ENCODE measurements at places on chromosomes 5 and 9.

DNA sequence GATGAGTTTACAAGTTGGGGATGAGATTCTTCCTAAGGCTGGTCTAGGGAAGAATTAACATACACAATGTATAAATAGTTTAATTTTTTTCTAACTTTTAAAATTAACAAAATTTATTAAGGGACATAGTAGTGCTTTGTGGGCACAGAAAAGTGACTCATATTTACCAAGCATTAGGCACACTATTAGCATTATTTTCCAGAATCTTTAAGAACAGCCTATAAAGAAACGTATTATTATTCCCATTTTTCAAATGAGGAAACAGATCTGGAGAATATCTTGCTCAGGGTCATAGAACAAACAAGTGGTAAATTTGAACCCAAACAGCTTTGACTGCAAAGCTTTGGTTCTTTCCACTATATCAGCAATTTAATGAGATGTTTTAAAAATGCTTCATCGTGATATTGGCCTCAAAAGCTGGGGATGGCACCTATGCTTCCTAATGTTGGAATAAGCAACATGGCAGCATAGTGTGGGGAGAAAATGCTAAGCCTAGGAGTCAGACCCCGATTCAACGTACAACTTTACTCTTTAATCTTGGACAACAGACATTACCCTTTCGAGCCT, 55.9 kb downstream of the ABCA1 start:
- no peak for DNase-seq
- no peaks in the 10 kb centered on the region for H3K27me3 ChIP-seq
- peaks cover 17% of the 10 kb centered on the region for H3K4me1 ChIP-seq

GRCh38 chr5:67233075-67233474, 36.5 kb upstream of the CD180 start:
- no peaks in the 10 kb centered on the region for H3K27me3 ChIP-seq
- no peak for DNase-seq
- H3K4me3 ChIP-seq: no peak overlapping the region
- no peak overlapping the region for H3K27ac ChIP-seq
- H3K4me1 ChIP-seq: no peaks in the 10 kb centered on the region

- H3K4me1 ChIP-seq: peaks cover 7% of the 10 kb centered on the region
- H3K27me3 ChIP-seq: no peaks in the 10 kb centered on the region
- no peak overlapping the region for H3K27ac ChIP-seq
- H3K4me3 ChIP-seq: no peak overlapping the region
- DNase-seq: no peak
- H3K36me3 ChIP-seq: no peaks in the 10 kb centered on the region
These were observed 25.2 kb upstream of the NREP start for GRCh38 chr5:111782216-111782615.

GRCh38 chr9:111066468-111066867, 28.2 kb upstream of the LPAR1 start:
- no peak for DNase-seq
- H3K27ac ChIP-seq: no peak overlapping the region
- H3K4me3 ChIP-seq: no peak overlapping the region

DNA sequence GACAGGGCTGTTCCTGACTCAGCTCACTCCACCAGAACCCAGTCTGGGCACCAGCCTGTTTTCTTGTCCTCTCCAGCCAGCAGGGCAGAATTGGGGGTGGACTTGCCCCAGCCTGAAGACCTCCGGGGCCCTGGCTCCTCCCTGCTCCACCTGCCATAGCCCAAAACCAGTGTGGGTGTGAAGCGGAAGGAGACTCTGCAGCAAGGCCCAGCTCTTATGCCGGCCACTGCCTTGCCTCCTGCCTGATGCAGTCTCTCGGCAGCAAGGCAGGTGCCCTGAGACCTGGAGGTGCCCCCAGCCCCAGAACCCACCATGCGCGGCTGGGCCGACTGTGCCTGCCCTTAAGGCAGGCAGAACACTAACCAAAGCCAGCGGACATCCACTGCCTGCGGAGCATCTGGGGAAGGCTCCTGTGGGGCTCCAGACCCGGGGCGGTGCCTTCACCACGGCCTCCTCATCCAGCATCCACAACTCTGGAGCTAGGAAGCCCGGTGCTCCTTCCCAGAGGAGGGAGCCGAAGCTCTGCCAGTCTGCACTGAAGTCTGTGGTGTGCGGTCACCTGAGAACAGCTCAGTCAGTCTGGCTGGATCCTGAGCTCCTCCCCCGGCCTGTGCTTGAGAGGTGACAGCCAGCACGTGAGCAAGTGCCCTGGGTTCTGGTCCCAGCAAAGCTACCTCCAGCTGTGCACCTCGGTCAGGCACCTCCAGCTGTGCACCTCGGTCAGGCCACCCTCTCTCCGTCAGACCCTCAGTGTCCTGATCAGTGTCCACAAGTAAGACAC, 116.7 kb downstream of the ADAMTS2 start:
- no peak overlapping the region for H3K27ac ChIP-seq
- no peaks in the 10 kb centered on the region for H3K36me3 ChIP-seq
- no peaks in the 10 kb centered on the region for H3K4me1 ChIP-seq
- H3K4me3 ChIP-seq: no peak overlapping the region

GRCh38 chr5:21783074-21783679, 1070.0 kb downstream of the CDH12 start:
- H3K27ac ChIP-seq: no peak overlapping the region
- DNase-seq: no peak
- no peak overlapping the region for H3K4me3 ChIP-seq
- H3K27me3 ChIP-seq: no peaks in the 10 kb centered on the region

- H3K4me1 ChIP-seq: no peaks in the 10 kb centered on the region
- H3K27ac ChIP-seq: no peak overlapping the region
- H3K27me3 ChIP-seq: no peaks in the 10 kb centered on the region
- DNase-seq: peak; percentile 41
These were observed 10.8 kb downstream of the REEP2 start for GRCh38 chr5:138449501-138450239.

DNA sequence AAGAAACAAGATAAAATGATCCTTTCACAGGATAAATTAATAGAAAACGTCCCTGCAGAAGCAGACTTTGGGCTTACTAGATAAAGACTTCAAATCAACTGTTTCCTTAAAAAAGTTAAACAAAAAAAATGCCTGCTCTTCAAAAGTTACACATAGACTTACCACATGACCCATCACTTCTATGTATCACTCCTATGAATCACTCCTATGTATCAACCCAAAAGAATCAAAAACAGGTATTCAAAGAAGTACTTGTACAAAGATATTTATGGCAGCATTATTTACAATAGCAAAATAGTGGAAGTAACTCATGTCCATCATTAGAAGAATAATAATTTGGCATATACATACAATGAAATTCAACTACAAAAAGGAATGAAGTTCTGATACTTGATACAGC, 56.3 kb upstream of the PRDM9 start:
- no peaks in the 10 kb centered on the region for H3K4me1 ChIP-seq
- H3K36me3 ChIP-seq: no peaks in the 10 kb centered on the region
- no peak for DNase-seq
- no peak overlapping the region for H3K27ac ChIP-seq
- H3K27me3 ChIP-seq: no peaks in the 10 kb centered on the region

Data from ascending aorta (tissue), 2 donors.